ENCODE measurements at places on chromosomes 4 and X.

- H3K27ac ChIP-seq, result no peak overlapping the region
- DNase-seq, result peak; percentile 22
- no peaks in the 10 kb centered on the region for H3K27me3 ChIP-seq
- peaks cover 3% of the 10 kb centered on the region for H3K4me1 ChIP-seq
- no peak overlapping the region for H3K4me3 ChIP-seq
- H3K36me3 ChIP-seq, result no peaks in the 10 kb centered on the region
These were observed 57.6 kb downstream of the MAPK10 start for GRCh38 chr4:86302251-86302650.

DNA sequence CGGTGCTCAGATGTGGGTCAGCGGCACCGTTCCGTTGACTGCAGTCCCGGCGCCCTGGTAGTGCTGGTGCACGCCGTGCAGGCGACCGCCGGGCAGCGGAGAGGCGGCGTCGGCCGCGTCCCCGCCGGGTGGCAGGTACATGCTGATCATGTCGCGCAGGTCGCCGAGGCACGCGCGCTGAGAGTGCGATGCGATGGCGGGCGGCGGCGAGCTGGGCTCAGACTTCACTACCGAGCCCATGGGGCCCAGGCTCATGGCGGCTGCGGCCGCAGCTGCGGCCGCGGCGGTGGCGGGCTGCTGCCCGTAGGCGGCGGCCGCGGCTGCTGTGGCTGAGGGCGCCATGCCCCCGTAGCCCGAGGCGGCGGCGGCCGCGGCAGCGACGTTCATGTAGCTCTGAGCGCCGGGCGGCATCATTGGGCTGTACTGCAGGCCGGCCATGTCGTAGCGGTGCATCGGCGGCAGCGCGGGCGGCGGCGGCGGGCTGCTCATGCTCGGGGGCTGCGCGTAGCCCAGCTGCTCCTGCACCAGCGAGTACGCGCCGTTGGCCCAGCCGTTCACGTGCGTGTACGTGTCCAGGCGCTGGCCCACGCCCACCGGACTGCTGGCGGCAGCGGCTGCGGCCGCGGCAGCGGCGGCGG, 1.0 kb downstream of the SOX3 start:
- H3K36me3 ChIP-seq, result no peaks in the 10 kb centered on the region
- H3K4me3 ChIP-seq, result peak overlapping the region; percentile 44
- peaks cover 40% of the 10 kb centered on the region for H3K4me1 ChIP-seq
- H3K27ac ChIP-seq, result no peak overlapping the region
- H3K27me3 ChIP-seq, result peaks cover 66% of the 10 kb centered on the region

- no peaks in the 10 kb centered on the region for H3K36me3 ChIP-seq
These were observed 116.3 kb downstream of the UNC5C start for GRCh38 chr4:95432466-95432865.

- peaks cover 28% of the 10 kb centered on the region for H3K4me1 ChIP-seq
- peak; percentile 36 for DNase-seq
- H3K4me3 ChIP-seq, result peak overlapping the region; percentile 81
- peak overlapping the region; percentile 88 for H3K27ac ChIP-seq
These were observed 787 bp upstream of the TET2 start for GRCh38 chr4:105145903-105146275.

DNA sequence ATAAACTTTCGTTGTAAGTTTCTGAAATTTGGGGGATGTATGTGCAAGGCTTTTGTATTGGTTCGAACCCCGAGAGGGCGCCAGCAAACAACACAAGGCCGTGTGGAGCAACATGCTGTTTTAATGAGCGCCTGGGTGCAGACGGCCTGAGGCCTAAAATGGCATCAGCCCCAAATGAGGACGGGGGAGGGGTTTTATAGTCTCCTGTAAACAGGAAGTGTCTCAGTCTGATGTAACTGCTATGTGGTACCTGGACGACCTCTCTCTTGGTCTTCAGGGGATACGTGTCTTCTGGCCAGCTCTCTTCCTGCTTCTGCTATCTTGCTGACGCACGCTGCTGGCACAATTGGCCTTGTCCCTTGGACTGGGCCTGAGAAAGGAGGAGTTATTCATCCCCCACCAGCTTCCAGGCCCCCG, 1348.0 kb downstream of the ADGRL3 start:
- no peaks in the 10 kb centered on the region for H3K4me1 ChIP-seq
- no peaks in the 10 kb centered on the region for H3K27me3 ChIP-seq
- no peak overlapping the region for H3K27ac ChIP-seq
- peak; percentile 54 for DNase-seq
- no peaks in the 10 kb centered on the region for H3K36me3 ChIP-seq
